ENCODE measurements at places on chromosomes 1 and 21.

DNA sequence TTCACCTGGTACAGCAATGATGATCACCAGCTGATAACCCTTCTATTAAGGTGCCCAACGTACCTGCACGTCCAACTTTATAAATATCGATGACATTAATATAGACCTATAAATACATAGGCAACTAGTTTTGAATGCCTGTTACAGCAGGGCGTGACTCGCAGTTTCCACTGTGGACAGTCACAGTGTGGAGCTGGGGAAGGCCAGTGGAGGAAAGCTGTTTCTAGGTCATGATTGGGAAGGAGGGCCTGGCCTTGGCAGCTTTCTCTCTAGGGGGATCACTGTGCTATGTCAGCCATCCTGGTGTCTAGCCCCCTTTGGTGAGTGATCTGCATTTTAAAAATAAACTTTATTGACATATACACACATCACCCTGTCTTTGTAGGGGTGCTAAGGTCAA lies 4.4 kb upstream of the PRDM15 start:
- no peak for DNase-seq

DNA sequence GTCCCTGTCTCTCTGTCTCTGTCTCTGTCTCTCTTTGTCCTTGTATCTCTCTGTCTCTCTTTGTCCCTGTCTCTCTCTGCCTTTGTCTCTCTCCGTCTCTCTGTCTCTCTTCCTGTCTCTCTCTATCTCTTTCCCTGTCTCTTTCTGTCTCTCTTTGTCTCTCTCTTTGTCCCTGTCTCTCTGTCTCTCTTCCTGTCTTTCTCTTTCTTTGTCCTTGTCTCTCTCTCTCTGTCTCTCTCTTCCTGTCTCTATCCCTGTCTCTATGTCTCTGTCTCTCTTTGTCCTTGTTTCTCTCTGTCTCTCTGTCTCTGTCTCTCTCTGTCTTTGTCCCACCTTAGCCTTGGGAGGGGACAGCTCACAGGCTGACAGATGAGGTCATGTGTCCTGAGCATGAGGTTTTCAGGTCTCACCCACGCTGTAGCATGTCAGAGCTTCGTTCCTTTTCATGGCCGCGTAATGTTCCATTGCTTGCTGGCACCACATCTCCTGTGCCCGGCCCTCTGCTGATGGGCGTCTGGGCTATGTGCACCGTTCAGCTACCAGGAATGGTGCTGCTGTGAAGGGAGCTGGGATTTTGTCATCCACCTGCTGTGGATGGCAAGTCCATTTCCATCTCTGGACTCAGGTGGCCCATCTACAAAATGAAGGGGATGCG lies 27.6 kb downstream of the TP73 start:
- no peak for DNase-seq

GRCh38 chr1:178034676-178035075 lies 59.2 kb upstream of the RASAL2 start:
- no peak for DNase-seq

GRCh38 chr1:31830511-31830910 lies 14.7 kb upstream of the SPOCD1 start:
- no peak for DNase-seq

GRCh38 chr1:81424061-81424460 lies 376.7 kb upstream of the ADGRL2 start:
- DNase-seq: no peak

- DNase-seq: peak; percentile 74
Measured at GRCh38 chr1:226064816-226065248, 2.3 kb downstream of the H3-3A start.

- no peak for DNase-seq
Measured at GRCh38 chr21:16476056-16476825, 746.5 kb downstream of the USP25 start.

- no peak for DNase-seq
Measured at GRCh38 chr1:225940385-225941151, 452 bp downstream of the LEFTY2 start.

DNA sequence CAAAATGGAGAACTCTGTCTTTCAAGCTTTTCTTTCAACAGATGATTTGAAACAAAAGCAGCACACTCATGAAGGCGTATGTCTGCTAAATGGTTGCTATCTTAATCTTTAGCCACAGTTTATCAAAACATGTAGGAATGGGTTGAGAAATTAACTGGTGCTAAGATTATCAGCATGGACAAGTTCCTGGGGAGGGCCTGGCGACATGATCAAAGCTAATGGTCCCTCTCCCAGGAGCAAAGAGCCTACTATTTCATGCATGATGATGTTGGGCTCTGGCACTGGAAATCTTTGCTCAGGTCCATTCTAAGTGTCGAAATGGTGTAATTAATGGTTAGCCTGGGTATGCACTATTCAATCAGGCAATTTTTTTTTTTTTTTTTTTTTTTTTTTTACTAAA lies 91.7 kb downstream of the SLC45A1 start:
- DNase-seq: no peak

DNA sequence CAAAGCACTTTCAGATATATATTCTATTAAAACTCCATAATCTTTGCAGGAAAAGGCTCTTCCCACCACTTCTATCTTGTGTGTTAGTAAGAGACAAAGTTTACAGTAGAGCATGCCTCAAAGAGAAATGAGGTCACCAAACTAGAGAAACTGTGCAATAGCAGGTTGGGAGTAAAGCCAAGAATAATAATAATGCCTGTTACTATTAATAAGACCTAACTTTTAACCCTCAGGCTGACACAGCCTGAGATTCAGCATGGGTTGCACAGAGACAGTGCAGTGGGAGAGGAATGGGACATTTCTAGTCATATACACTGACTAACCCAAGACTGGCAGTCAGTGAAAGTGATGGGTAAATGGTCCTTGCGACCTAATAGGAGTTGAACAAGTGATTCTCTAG lies 320.2 kb upstream of the NFIA start:
- DNase-seq: no peak

- peak; percentile 80 for DNase-seq
Measured at GRCh38 chr1:153510984-153511410, 24.8 kb downstream of the S100A6 start.

- no peak for DNase-seq
Measured at GRCh38 chr1:53182716-53183094, 13.9 kb upstream of the CPT2 start.

- no peak for DNase-seq
Measured at GRCh38 chr1:115661157-115661556, 19.4 kb downstream of the VANGL1 start.

GRCh38 chr1:221670081-221670480 lies 71.8 kb downstream of the DUSP10 start:
- DNase-seq: no peak

DNA sequence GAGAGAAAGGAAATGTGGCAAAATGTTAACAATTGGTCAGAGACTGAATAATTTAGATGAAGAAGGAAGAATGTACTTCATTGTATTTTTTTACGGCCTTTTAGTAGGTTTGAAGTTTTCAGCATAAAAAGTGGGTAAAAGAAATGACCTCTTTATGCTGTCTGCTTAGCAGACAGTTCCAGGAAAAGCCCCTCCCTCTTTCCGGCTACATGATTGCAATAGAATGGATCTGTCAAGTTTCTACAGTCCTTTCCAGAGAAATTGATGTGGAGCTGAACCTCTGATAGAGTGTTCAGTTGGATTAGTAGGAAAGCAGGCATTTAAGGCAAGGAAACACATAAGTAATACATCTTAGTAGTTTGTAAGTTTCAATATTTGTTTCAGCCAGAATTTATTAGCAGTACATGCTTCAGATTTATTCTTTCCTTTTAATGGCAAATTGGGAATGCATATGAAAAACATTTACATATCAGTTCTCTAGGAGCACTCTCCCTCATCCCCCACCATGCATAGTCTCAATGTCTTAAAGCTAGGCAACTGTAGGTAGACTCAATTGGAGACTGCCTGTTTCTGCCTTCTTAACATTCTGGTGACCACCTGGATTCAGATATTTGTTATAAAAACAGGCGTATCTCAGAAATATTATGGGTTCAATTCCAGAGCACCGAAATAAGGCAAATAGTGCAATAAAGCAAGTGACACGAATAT lies 36.4 kb downstream of the HS2ST1 start:
- DNase-seq: no peak

DNA sequence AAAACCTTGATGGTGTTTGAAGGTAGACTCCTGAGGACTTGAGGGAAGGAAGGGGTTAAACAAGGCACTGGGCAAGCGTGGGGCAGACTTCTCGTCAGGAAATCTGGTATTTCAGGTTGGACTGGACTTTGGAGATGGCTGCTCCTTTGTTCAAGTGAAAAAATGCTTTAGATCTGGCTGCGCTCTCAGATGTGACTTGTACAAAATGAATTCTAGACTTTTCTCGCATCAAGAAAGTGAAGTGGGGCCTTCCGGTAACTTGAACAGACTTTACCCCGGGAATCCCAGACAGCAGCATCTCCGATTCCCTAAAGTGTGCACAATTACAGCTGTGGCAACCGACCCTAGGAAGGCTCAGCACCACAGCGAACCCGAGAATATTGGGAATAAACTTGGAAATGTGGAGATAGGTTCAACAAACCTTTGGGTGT lies 44.3 kb upstream of the ERRFI1 start:
- DNase-seq: no peak

- DNase-seq: no peak
Measured at GRCh38 chr1:29648026-29648425, 411.7 kb downstream of the PTPRU start.

GRCh38 chr1:11342621-11343032 lies 69.6 kb downstream of the UBIAD1 start:
- DNase-seq: no peak

- no peak for DNase-seq
Measured at GRCh38 chr21:31151156-31152045, 113.1 kb upstream of the KRTAP19-8 start.

GRCh38 chr1:205652984-205653383 lies 21.2 kb upstream of the ELK4 start:
- DNase-seq: no peak

- DNase-seq: no peak
Measured at GRCh38 chr1:245807954-245808719, 653.4 kb downstream of the KIF26B start.

DNA sequence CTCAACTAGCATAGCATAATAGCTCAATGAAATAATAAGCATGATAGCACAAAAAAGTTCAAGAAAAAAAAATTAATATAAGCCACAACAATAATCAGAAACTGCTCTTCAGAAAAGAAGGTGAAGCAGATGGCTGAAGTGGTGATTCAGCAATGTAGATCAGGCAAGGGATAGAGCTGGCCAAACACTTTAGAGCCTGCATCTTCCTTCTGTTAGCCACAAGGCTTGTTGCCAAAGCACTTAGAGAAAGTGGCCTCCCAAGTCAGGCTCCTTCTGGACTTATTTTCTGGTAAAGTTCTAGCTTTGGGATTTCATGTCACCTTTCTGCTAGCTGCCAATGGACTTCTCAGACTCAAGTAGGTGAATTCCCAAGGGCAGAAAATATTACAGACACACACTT lies 60.3 kb upstream of the C1orf87 start:
- no peak for DNase-seq

DNA sequence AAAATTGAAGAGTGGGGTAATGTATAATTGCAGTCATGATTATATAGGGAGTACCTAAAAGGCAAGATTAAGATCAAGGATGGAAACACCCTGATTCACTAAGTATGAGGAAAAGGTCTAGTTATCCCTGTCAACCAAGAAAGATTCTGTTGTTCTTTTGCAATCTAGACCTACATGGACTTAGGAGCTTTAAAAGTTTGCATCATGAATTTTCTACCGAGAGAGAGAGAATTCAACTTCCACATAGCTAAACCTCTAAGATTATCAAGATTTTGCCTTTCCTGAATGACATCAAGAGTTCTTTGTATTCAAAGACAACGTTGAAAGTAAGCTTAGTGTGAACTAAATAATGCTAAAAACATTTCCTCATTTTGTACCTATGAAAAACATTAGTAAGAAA lies 78.8 kb upstream of the RBM34 start:
- DNase-seq: no peak

- DNase-seq: peak; percentile 47
Measured at GRCh38 chr21:46295996-46296752, 10.0 kb downstream of the YBEY start.

- no peak for DNase-seq
Measured at GRCh38 chr1:109620401-109620791, 759 bp downstream of the AMPD2 start.

DNA sequence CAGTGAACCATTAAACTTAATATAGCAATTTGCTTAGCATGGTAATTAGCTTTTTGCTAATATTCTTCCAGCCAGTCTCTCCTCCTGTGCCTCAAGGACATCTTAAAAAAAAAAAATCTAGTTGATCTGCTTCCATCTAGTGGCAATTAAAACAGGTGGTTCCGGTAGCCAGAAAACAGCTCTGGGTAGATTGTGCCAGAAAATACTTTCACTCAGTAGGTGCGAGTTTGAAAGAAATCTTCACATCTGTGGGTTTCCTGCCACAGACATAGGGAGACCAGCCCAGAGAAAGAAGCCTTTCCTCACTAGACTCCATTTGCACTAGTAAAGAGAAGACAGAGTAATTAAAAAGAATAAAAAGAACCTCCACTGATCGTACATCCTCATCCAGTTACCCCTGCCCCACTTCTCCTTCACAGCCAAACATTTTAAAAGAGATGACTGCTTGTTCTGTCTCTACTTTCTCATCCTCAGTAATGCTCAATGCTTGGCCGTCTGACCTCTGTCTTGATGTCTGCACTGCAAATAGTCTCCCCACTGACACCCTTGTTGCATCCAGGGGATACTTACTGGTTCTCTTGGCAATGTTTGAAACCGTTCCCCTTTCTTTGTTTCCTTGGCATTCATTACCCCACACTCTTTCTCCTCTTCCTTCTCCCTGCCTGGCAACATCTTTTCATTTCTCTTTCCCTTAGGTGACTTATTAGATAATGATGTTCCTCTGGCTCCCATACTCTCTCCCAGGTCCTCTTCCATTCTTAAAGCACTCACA lies 16.9 kb downstream of the SELL start:
- DNase-seq: peak; percentile 43

DNA sequence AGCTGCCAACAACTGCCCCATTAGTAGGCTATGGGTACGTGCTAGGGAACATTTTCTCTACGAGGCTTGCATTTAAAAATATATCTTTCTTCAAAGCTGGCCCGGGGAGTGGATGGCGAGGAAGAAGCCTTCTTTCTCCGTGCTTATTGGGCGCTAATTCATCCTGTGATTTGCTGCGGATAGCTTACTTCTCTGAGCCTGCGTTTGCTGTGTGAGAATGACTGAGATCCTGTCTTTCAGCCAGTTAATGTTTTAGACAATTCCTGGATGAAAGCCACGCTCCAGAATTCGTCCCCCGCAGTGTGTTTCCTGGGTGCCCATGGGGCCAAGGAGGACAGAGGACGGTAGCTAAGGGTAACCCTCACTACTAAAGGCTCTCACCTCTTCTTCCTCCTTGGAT lies 57.8 kb upstream of the TARBP1 start:
- no peak for DNase-seq

DNA sequence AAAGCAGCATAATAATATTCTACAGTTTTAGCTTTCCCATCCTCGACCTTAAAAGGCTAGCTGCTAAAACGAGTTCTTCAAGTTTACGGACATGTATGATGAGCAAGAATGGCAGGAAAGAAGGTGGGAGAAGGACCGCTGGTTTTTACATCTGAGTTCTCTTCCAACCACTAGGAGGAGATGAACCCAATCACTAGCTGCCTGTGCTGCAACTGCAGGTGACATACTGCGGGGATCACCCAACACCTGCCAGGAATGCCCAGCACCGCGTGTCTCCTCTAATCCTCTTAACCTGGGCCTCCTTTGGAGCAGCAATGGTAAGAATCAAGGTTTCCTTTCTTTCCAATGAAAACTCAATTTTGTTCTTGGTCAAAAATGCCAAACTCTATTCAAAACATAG lies 23.5 kb downstream of the TOR3A start:
- DNase-seq: no peak
